ENCODE measurements at places on chromosomes 3 and 15.

GRCh38 chr3:38090453-38090852, 46.5 kb downstream of the ACAA1 start:
- DNase-seq, result no peak

GRCh38 chr3:55091381-55092225, 163.7 kb upstream of the LRTM1 start:
- DNase-seq, result no peak

DNA sequence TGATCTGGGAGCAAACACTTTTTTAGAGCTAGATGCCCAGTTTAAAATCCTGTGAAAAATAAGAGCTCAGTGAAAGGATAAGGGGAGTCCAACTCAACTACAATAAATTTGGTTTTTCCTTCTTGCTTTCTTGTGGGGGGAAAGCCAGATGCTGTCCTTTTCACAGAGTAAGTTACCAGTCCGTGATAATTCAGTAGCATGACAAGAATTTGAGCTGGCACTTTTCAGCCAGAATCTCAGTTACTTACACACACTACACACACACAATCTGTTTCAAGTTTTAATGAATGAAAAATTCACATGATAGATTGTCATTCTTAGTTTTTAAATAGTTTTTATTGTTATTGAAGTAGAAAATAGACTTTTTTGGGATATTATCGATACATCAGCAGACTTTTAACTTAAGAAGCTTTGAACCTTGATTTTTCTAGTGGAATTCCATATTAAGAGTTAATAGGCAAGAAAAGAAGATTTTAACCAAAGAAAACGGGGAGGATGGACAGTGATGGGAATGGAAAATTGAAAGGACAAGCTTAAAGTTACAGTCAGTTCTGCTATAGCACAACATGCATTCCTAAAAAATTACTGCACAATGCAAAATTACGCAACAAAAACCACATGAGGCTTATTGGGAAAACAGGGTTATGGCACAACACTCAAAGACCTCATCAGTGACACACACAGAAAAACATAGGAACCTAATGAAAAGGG, 47.0 kb downstream of the PSMD6 start:
- DNase-seq, result no peak

DNA sequence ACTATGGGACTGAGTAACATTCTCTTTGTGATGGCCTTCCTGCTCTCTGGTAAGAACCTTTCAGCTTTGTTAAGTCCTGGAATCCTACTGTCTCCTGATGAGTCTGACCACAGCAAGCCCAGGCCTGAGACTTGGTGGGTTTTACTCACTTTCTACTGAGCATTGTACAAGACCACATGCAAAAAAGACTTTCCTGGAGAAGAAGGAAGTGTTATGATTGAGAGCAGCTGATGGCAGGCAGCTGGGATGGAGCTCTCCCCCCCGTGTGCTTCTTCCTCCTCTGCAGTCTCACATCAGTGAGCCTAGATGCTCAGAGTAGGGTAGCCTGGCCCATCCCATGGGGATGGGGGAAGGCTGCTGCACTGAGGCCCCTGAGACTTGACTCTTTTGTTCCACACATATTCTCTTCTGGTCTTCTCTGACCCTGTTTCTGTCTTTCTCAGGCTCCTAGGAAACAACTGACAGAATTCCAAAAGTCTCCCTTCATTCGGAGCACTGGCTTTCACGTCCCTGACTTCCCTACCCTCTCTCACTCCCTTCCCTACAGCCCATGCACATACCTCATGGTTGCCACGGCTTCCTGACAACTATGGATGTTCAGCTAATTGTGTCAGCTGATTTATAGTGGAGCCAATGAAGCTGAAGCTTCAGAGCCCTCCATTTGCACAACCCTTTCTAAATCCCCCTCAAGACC, 36.6 kb downstream of the CD86 start:
- no peak for DNase-seq

- DNase-seq, result no peak
Measured at GRCh38 chr15:70424937-70425411, 327.3 kb upstream of the TLE3 start.

DNA sequence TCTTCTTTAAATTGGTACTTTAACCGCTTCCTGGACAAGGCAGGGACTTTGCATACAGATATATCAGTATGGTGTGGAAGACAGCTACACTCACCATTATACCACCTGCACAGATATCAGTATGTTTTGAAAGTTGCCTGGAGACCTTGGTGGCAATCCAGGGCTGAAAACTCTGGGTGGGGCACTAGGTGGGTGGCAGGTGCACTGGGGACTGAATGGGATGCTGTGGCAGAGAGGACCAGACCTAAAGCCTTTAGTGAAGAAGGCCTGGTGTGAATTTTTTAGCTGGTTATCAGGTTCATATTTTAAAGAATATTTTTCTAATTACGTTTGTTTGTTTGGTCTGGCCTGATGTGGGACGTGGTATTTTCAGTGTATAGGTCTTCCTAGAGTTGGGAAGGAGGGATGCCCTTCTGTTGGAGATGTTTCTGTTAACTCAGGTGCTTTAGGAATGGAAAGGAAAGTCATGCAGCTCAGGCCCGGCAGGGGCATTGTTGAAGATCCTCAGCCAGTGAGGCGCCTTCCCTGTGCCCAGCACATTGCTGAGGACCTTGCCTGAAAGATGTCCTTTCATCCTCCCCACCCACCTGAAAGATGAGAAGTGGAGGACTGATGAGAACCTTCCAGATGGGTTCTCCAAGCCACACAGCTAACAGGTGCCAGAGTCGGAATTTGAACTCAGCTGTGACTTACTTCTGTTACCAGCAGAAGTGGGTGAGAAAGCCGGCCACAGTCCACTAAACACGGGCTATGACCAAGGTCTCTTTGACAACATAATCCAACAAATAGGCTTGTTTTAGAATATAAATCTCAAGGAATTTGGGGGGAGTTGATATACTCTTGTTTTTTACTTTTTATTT, 77.3 kb downstream of the APBA2 start:
- DNase-seq, result no peak

- DNase-seq, result no peak
Measured at GRCh38 chr3:194632809-194633348, 340 bp downstream of the TMEM44 start.

GRCh38 chr3:32733631-32734229, 48.7 kb downstream of the CNOT10 start:
- DNase-seq, result peak; percentile 34

- DNase-seq, result no peak
Measured at GRCh38 chr3:111846717-111847116, 12.3 kb upstream of the PHLDB2 start.

GRCh38 chr3:31137718-31138465, 243.4 kb upstream of the GADL1 start:
- DNase-seq, result no peak

GRCh38 chr3:18062657-18063025, 320.2 kb upstream of the TBC1D5 start:
- no peak for DNase-seq

DNA sequence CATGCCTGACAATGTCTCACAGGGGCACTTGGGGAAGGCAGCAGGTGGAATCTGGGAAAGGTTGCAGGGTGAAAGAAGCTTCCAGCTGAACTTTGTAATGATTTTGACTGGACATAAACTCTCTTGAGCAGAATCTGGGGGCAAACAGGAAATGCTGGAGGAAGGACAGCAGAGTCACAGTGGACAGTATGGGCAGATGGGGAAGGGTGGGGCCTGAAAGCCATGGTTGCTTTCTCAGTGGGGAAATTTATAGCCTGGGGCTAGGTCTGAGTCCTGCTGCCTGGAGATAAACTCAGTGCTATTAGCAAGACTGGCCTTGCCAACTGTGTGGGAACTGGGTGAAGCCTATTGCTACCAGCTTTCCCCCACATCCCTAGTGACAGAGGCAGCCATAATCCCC, 203.2 kb downstream of the OSBPL10 start:
- no peak for DNase-seq

- DNase-seq, result no peak
Measured at GRCh38 chr3:98731720-98732285, 31.3 kb upstream of the ST3GAL6 start.

- DNase-seq, result no peak
Measured at GRCh38 chr3:191592105-191592504, 131.1 kb downstream of the PYDC2 start.

- DNase-seq, result no peak
Measured at GRCh38 chr3:23421811-23422516, 218.8 kb downstream of the UBE2E2 start.

DNA sequence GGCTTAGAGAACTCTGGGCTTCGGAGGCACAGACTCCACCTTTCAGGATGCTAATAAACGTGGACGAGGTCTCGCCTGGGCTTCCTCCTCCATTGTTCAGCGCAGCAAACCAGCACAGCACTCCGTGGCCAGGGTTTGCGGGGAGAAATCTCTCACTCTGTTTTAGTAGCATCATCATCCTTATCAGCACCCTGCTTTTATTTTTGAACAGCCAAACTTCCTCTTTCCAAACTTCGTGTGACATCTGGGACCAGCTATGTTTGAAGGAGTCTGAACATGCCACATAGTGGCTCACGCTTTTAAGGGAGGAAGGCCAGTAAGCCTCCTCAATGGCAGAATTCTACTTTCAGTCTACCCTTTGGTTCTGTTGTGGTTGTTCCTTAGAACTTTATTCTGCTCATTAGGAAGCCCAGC, 149.0 kb downstream of the PGPEP1L start:
- no peak for DNase-seq

GRCh38 chr3:186849374-186849975, 7.0 kb downstream of the ADIPOQ start:
- DNase-seq, result peak; percentile 81

DNA sequence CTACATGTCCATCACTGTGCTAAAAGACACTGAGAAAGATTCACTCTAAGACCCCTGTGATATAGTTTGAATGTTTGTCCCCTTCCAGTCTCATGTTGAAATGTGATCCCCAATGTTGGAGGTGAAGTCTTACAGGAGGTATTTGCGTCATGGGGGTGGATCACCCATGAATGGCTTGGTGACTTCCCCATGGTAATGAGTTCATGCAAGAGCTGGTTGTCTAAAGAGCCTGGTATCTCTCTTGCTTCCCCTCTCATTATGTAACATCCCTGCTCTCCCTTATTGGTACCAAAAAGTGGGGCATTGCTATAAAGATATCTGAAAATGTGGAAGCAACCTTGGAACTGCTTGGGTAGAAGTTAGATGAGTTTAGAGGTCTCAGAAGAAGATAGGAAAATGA, 32.2 kb upstream of the FAM174B start:
- DNase-seq, result no peak

- peak; percentile 74 for DNase-seq
Measured at GRCh38 chr15:43225201-43225949, 4.6 kb upstream of the EPB42 start.

DNA sequence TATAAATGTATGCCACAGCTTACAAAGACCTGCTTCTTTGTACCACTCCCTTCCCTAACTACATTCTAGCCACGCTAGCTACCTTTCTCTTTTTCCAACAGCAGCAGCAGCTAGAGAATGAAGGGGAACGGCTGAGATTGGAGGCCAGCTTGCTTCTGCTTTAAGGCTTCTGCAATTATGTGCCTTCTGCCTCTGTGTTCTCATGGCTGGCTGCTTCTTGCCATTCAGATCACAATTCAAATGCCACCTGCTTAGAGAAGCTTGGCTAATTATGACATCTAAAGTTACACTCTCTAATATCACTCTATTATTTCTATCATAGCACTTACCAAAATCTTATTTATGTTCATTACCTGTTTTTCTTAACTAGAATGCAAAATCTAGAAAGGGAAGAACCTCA, 95.2 kb downstream of the RYK start:
- DNase-seq, result no peak

DNA sequence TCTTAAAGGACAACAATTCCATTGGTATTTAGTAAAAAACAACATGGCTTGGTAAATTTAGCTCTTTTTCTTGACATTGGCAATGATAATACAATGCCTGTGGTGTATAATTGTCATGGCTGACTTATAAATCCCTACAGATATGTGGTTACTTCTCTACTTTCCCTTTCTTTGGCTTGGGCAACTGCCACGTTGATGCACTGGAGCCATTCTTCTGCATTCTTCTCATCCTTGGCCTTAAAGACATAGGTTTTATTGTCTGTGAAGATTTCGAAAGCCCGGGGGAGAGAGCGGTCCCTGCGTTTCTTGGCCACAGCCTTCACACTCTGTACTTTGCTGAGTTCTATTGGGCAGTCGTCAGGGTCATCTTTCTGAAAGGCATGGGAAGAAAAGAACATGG, 101.1 kb upstream of the CCNL1 start:
- DNase-seq, result no peak

DNA sequence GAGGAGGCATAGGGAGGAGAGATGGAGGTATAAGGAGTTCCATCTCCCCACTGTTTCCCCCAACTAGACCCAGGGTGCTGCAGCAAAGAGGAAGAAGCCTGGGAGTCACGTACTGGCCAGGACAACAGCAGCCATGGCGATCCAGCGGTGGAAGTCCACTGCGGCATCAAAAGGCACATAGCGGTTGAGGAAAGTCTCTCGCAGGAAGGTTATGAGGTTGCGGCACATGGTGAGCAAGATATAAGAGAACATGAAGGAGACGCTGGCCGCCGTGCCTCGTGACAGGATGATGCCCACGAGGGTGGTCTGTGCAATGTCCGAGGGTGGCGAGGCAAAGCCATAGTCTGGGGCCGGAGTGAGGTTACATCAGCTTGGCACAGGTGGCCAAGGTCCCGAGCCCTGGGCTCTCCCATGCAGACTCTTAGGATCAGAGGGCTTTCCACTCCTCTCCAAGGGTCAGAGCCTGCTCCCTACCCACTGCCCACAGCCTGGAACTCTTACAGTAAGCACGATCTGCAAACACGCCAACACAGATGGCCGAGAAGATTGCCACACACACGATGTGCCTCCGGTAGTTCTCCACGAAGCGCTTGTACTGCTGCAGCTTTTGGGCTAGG, 14.3 kb downstream of the DUOX2 start:
- DNase-seq, result no peak

DNA sequence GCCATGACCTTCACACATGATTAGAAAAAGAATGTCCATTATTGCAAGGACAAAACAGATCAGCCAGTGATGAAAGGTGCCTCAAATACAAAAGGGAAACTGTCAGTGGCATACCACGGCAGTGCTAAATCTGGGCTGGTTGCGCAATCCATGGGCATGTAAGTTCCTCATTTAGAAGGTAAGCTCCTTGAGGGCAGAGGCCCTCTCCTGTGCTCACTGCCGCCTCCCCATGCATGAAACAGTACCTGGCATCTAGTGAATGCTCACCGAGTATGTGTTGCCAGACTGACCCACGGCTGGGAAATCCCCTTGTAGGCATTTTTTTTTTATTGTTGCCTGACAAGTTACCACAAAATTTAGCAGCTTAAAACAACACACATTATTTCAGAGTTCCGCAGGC, 312.1 kb upstream of the CHRM5 start:
- DNase-seq, result no peak

- no peak for DNase-seq
Measured at GRCh38 chr15:32222716-32223115, 180.4 kb downstream of the GOLGA8K start.

Measured in CD4-positive, alpha-beta T cell (primary cell).